D341Med (cell line): ENCODE measurements at places on chromosomes 16 and 17.

DNA sequence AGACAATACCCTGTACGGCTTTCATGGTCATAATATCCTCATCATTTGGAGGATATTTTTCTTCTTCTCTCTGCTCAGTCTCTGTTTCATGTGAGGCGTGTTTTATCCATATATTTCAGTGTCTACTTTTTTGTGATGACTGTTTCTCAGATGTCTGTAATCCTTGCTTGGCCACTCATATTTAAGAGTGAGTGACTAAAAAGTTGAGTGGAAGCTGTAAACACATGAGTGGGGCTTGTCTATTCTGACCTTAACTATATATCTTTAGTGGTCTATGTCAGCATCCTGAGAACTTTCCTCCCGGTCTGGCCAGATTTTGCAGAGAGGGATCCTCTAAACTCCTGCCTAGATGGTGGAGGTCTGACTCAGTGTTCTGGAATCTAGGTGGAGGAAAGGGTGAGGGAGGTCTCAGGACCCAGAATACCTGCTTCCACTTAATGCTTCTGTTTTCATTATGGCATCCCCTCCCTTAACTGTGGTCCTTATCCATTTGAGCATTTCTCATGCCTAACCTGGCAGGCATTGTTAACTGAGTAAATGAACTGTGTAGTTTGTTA, 6.0 kb downstream of the DDX19B start:
- no peak for DNase-seq

DNA sequence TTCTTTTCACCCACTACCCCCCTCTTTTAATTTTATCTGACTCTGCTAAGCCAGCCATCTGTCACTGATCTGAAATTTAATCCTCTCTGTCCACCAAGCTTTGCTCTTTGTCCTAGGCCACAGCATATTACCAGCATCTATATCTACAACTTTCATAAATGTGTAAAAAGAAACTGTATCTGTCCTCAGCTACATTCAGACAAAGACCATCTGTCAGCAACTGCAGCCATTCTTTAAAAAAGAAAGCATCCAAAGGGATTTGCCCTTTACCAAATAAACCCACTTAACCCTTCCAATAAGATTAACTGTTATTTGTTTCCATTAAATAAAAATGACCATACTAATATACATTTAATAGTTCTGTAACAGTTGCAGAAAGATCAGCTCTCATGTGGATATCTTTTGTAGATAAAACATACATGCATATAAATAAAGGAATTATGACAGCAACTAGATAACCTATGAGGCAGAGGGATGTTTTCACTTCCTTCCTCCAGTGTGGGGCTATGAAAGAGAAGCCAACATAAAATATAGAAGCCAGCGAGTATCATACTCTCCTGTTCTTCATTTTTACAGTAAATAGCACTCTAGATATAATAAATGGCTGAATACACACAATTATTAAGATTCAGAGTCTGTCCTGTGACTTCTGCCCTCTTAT, 602.5 kb upstream of the SALL1 start:
- no peak for DNase-seq

DNA sequence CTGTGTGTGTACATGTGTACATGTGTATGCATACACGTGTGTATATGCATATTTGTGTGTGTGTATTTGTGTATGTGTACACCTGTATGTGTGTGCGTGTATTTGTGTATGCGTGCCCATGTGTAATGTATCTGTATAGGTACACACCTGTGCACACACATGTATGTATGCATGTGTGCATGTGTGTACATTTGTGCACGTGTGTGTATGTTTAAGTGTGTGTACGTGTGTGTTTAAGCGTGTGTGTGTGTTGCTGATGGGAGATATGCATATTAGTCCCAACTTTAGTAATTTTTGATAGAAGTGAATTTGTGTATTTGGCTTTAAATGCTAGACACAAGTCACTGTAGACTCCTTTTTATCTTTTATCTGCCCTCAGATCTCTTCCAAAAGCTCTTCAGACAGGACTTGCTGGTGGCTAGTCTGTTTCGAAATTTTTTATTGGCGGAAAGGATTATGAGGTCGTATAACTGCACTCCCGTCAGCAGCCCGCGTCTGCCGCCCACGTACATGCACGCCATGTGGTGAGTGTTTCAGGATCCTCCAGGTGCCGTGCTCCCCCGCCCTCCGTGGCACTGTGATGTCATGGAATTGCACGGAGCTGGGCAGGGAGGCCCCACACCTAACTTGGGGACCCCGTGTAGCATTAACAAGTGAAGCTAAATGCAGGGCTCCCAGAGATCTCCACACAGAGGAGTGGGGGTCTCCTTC, 168.8 kb upstream of the CHMP6 start:
- DNase-seq, result no peak

- DNase-seq, result no peak
These were observed 143.9 kb downstream of the SNX29 start for GRCh38 chr16:12120217-12120981.

DNA sequence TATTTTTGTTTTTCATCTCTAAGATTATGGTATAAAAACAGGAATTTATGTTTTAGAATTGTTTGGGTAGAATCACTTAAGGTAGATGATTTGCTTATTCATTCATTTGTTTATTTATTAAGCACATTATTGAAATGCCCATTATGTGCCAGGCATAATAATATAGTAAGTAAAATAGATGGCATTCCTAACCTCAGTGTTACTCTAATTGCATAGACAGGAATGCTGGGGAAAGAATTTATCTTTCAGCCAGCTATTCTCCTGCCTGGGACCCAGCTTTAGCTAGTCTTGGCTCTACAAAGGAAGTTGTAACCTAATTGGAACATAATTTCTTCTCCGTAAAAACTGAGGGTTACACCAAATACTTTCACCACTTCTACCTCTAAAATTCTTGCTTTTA, 44.6 kb downstream of the NFAT5 start:
- no peak for DNase-seq

DNA sequence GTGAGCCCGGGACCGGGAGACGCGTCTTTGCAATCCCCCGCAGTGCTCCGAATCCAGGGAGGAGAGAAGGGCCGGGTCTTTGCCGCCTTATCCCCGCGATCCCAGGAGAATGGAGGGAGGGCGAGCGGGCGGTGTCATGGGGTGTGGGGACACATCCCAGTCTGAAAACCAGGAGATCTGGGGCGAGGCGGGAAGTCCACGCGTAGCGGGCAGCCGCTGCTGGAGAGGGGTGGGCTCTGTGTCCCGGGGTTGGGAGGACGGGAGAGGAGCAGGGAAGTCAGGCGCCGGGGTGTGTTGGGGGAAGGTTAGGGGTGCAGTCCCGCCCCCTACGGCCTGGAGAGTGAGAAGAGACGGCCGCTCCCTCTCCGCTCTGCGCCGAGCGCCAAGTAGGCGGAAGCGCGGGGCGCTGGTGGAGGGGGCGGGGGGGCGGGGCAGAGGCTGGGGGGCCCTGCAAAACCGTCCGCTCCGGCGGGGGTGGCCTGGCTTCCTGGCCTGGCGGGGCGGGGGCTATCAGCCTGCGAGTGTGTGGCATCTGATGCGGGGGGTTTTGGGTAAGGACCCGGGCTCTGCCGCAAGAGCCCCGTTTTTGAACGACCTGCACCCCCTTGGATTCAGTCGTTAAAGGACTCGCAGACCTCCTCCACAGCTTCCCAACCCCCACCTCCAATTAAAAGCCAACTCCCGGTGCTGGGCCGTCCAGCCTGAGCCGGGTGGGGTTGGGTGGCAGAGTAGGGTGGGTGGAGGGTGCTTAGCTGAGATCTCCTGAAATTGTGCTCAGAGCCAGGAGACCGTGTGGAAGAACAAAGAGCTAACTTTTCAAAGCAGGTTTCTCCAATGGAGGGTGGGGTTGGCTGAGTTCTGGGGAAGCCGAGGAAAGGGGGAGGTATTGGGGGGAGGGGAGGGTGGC, 654 bp downstream of the LASP1 start:
- peak; percentile 80 for DNase-seq

DNA sequence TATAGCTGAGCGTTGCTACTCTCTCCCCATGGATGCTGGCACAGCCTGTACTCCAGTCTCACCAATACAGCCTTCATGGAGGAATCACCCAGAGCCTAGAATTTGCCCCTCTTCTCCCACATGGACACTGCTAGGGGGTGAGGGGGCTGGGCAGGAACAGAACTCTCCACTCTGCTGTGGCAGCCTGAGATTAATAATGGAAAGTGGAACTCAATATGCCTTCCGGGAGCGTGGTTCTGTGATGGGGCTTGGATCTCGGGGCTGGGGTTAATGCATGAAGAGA, 1.2 kb downstream of the SLC9A5 start:
- DNase-seq, result no peak

GRCh38 chr16:88558457-88559442, 11.5 kb upstream of the ZC3H18 start:
- DNase-seq, result peak; percentile 59
